ENCODE measurements at places on chromosomes 13 and 19. TPM values are rescaled to one million over a fixed set of nuclear protein-coding genes. Genes with fewer than 3 reads are reported as not detected.

The PLIN4 gene
- total RNA-seq: 156 TPM

The NLRP7 gene
- not detected for total RNA-seq

The NCAN gene
- total RNA-seq: not detected

The LILRA2 gene
- not detected for total RNA-seq

The CRX gene
- not detected for total RNA-seq

- no peaks in the 10 kb centered on the region for H3K36me3 ChIP-seq
- H3K4me3 ChIP-seq: no peak overlapping the region
- DNase-seq: no peak
- no peaks in the 10 kb centered on the region for H3K27me3 ChIP-seq
- no peaks in the 10 kb centered on the region for H3K4me1 ChIP-seq
- H3K27ac ChIP-seq: no peak overlapping the region
These were observed 53.2 kb downstream of the GPR12 start for GRCh38 chr13:26707122-26708006.

- no peak for DNase-seq
- no peaks in the 10 kb centered on the region for H3K4me1 ChIP-seq
These were observed 2.1 kb upstream of the ATP1A3 start for GRCh38 chr19:41995959-41996797.

DNA sequence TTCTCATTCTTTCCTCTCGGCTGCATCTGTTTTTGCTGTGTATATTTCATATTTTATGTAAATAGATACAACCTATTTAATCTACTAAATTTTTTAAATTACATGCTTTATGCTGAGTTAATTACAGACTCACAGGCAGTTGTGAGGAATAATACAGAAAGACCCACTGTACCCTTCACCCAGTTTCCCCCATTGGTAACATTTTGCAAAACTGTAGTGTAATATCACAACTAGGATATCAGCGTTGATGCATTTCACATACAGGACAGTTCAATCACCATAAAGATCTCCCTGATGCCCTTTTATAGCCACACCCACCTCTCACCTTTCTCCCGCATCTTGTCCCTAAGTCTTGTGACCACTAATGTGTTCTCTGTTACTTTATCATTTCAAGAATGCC lies 43.5 kb downstream of the GSX1 start:
- no peaks in the 10 kb centered on the region for H3K36me3 ChIP-seq
- H3K27ac ChIP-seq: no peak overlapping the region
- H3K4me3 ChIP-seq: no peak overlapping the region
- no peak for DNase-seq
- H3K4me1 ChIP-seq: no peaks in the 10 kb centered on the region

All from right atrium auricular region (tissue), 2 donors.